ENCODE measurements at places on chromosomes 7 and 10.

GRCh38 chr7:144489504-144489903 is 86.0 kb upstream of the NOBOX start:
- no peak overlapping the region for H3K27ac ChIP-seq
- no peak for DNase-seq
- no peaks in the 10 kb centered on the region for H3K4me1 ChIP-seq

DNA sequence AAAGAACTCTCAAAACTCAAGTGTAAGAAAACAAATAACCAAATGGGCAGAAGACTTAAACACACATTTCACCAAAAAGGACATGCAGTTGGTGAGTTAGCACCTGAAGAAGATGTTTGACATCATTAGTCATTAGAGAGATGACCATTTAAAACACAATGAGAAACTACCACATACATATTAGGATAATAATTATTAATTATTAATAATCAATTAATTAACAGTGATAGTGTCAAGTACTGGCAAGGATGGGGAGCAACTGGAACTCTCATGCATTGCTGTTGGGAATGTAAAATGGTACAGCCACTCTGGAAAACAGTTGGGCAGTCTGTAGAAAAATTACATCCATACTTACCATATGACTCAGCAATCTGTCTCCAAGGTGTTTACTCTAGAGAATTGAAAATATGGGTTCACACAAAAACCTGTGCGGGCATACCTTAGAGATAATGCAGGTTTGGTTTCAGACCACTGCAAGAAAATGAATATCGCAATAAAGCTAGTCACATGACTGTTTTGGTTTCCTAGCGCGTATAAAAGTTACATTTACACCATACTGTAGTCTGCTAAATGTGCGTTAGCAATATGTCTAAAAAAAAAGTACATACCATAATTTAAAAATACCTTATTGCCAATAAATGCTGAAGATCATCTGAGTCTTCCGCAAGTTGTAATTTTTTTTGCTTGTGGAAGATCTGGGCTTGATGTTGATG is 30.3 kb downstream of the ARID5B start:
- no peaks in the 10 kb centered on the region for H3K27me3 ChIP-seq
- H3K36me3 ChIP-seq, result peaks cover 70% of the 10 kb centered on the region
- no peak for DNase-seq
- peak overlapping the region; percentile 7 for H3K27ac ChIP-seq
- no peak overlapping the region for H3K4me3 ChIP-seq
- H3K4me1 ChIP-seq, result peaks cover 61% of the 10 kb centered on the region

GRCh38 chr7:22725585-22725984 is 1.4 kb upstream of the IL6 start:
- H3K27ac ChIP-seq, result peak overlapping the region; percentile 94
- H3K4me3 ChIP-seq, result peak overlapping the region; percentile 94
- peaks cover 30% of the 10 kb centered on the region for H3K36me3 ChIP-seq
- no peaks in the 10 kb centered on the region for H3K27me3 ChIP-seq
- peaks cover 87% of the 10 kb centered on the region for H3K4me1 ChIP-seq

- no peak for DNase-seq
- peaks cover 12% of the 10 kb centered on the region for H3K36me3 ChIP-seq
- H3K27me3 ChIP-seq, result no peaks in the 10 kb centered on the region
- H3K4me1 ChIP-seq, result peaks cover 55% of the 10 kb centered on the region
Observed at GRCh38 chr7:69839782-69840181, 241.5 kb downstream of the AUTS2 start.

- H3K4me3 ChIP-seq, result no peak overlapping the region
- DNase-seq, result no peak
- no peaks in the 10 kb centered on the region for H3K4me1 ChIP-seq
- no peak overlapping the region for H3K27ac ChIP-seq
- no peaks in the 10 kb centered on the region for H3K36me3 ChIP-seq
Observed at GRCh38 chr10:9038146-9038714, 983.7 kb downstream of the GATA3 start.

DNA sequence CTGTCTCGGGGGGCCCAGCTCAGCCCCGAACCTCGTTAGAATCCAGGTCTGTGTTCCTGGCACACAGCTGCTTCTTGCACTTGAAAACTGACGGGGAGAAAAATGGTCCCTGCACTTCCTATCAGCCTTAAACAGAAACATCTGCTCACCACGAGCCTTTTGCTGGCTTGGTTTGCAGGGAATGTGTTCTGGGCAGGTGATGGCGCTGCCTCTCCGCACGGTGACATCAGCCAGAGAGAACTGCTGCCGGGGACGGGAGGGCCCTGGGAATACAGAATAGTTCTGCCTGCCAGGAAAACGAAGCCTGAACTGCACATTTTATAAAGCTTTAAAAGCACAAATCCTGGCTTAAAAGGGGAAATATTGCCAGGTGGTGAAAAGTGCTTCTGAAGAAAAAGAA is 622.5 kb downstream of the TYW1 start:
- no peaks in the 10 kb centered on the region for H3K36me3 ChIP-seq
- no peak overlapping the region for H3K4me3 ChIP-seq
- peaks cover 6% of the 10 kb centered on the region for H3K27me3 ChIP-seq
- H3K4me1 ChIP-seq, result no peaks in the 10 kb centered on the region

GRCh38 chr7:30612658-30613265 is 18.1 kb downstream of the GARS1 start:
- DNase-seq, result no peak
- no peaks in the 10 kb centered on the region for H3K27me3 ChIP-seq
- H3K27ac ChIP-seq, result no peak overlapping the region
- peaks cover 92% of the 10 kb centered on the region for H3K36me3 ChIP-seq
- H3K4me3 ChIP-seq, result no peak overlapping the region

DNA sequence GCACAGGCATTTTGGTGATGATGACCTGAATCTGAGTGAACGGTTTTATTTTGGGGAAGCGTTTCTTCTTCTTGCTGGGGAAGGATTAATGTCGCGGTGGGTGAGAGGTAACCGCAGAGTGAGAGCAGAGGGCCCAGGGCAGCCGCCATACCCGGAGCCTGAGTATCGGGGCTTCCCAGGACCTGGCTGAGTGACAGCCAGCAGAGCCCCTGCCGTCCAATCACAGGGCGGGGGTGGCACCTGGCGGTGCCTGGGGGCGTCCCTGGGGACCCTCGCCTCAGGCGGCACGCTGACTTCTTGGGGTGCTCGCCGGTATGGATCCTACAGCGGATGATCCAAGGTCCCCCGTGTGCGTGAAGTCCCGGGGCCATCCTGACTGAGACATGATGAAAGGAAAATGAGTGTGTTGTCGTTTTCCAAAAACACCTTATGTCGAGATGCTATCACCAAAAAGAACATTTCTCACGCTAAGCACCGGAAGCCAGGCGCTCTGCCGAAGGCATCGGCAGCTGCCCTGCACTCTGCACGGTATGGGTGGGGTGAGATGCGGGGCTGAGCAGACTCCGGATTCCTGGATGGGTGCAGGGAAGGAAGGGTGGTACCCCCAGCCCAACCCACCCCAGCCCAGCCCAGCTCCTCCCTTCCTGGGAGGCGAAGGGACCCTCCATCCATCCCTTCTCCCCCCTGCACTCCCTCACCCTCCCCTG is 227.9 kb upstream of the SHH start:
- H3K36me3 ChIP-seq, result no peaks in the 10 kb centered on the region
- H3K4me1 ChIP-seq, result peaks cover 2% of the 10 kb centered on the region
- H3K27ac ChIP-seq, result no peak overlapping the region

DNA sequence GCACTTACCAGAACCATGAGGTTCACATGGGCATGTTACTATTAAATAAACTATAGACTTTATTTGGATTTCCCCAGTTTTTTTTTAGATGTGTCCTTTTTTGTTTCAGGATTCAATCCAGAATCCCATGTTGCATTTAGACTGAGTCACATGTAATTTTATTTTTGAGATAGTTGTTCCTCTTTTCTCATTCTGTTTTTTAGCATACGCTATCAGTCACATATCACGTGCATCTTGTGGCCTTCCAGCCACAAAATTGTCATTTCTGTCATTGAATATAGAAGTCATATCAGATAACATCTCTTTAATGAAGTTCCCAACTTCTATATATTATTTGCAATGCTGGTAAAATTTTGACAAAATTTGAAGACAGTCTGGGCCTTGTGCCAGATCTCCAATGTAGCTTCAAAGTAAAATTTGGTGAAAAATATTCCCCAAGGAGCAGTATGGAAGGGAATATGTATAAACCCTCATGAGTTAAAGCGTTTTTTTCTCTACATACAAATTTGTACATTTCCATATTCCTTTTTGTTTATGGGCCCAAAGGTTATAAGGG is 132.3 kb upstream of the MKI67 start:
- H3K27me3 ChIP-seq, result peaks cover 21% of the 10 kb centered on the region
- H3K4me3 ChIP-seq, result no peak overlapping the region
- no peak for DNase-seq
- H3K36me3 ChIP-seq, result no peaks in the 10 kb centered on the region
- no peaks in the 10 kb centered on the region for H3K4me1 ChIP-seq

DNA sequence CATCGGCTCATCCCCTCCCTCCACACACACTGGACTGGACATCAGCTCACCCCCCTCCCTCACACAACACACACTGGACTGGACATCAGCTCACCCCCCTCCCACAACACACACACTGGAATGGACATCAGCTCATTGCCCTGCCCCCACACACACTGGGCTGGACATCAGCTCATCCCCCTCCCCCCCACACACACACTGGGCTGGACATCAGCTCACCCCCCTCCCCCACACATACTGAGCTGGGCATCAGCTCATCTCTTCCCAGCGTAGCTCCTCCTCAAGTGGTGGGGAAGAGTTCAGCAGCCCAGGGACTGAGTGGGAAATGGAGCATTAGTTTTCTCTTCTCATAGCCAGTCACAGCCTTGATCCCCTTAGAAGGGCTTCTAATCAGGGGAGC is 58.1 kb upstream of the WDR11 start:
- no peak overlapping the region for H3K27ac ChIP-seq
- H3K4me1 ChIP-seq, result peaks cover 4% of the 10 kb centered on the region
- H3K27me3 ChIP-seq, result no peaks in the 10 kb centered on the region
- no peak for DNase-seq
- H3K36me3 ChIP-seq, result no peaks in the 10 kb centered on the region

DNA sequence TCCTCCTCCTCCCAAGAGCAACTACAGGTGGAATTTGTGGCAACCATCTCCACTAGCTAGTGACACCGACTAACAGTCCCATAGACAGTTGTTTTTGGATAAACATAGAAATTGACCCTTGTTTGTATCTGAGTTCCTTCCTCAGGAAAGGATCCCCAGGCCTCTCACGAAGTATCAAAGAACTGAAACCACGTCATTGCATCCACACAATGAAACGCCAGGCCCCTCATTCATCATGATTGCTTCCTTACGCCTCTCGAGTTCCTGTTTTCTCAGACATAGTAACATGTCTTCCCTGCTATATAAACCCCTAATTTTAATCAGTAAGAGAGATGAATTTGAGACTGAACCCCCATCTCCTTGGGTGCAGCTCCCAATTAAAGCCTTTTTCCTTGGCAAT is 18.1 kb downstream of the SLC35G1 start:
- no peak for DNase-seq
- no peak overlapping the region for H3K4me3 ChIP-seq
- H3K27me3 ChIP-seq, result no peaks in the 10 kb centered on the region
- H3K36me3 ChIP-seq, result no peaks in the 10 kb centered on the region

DNA sequence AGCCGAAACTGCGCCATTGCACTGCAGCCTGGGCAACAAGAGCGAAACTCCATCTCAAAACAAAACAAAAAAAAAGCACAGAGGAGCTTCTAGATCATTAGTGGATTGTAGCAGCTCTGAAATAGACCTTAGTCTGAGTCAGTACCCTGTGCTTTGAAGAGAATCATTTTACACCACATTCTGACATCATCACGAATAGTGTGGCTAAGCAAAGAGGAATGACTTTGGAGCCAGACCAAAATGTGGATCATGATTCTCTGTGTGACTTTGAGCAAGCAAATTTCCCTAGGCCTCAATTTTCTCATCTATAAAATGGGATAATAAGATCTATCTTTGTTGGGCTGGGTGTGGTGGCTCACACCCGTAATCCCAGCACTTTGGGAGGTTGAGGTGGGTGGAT is 618.9 kb downstream of the CALN1 start:
- no peak overlapping the region for H3K4me3 ChIP-seq
- no peaks in the 10 kb centered on the region for H3K4me1 ChIP-seq
- H3K36me3 ChIP-seq, result no peaks in the 10 kb centered on the region
- H3K27me3 ChIP-seq, result no peaks in the 10 kb centered on the region
- H3K27ac ChIP-seq, result no peak overlapping the region
- DNase-seq, result no peak

- no peaks in the 10 kb centered on the region for H3K36me3 ChIP-seq
- H3K27ac ChIP-seq, result no peak overlapping the region
- H3K4me3 ChIP-seq, result no peak overlapping the region
- no peak for DNase-seq
- H3K4me1 ChIP-seq, result peaks cover 60% of the 10 kb centered on the region
- no peaks in the 10 kb centered on the region for H3K27me3 ChIP-seq
Observed at GRCh38 chr10:123399276-123399839, 245.2 kb downstream of the BUB3 start.

- peak overlapping the region; percentile 71 for H3K27ac ChIP-seq
- H3K4me1 ChIP-seq, result peaks cover 33% of the 10 kb centered on the region
- peaks cover 60% of the 10 kb centered on the region for H3K36me3 ChIP-seq
- H3K4me3 ChIP-seq, result peak overlapping the region; percentile 33
Observed at GRCh38 chr7:107180378-107180777, 11.6 kb downstream of the HBP1 start.

GRCh38 chr7:22827563-22827962 is 4.9 kb upstream of the TOMM7 start:
- no peak overlapping the region for H3K27ac ChIP-seq
- peaks cover 9% of the 10 kb centered on the region for H3K4me1 ChIP-seq
- H3K4me3 ChIP-seq, result no peak overlapping the region
- H3K36me3 ChIP-seq, result peaks cover 4% of the 10 kb centered on the region
- peaks cover 11% of the 10 kb centered on the region for H3K27me3 ChIP-seq

DNA sequence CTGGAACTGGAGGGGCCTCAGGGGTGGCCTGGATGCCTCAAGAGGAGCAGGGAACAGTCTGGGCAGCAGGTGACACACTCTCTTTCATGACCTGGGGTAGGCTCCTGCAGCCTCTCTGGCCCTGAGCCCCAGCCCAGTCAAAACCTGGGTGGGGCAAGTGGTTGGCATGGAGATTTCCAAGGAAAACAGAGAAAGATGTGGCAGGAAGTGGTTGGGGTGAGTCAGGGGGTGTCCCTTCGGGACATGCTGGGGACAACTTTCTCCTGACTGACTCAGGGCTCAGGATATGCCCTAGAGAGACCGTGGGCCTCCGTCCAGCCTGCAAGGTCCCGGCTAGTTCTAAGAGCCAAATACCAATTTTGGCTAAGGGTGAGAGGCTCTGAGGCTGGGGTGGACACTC is 2.9 kb downstream of the AQP1 start:
- no peak for DNase-seq
- peaks cover 6% of the 10 kb centered on the region for H3K27me3 ChIP-seq
- H3K4me1 ChIP-seq, result no peaks in the 10 kb centered on the region
- H3K27ac ChIP-seq, result no peak overlapping the region
- no peak overlapping the region for H3K4me3 ChIP-seq
- no peaks in the 10 kb centered on the region for H3K36me3 ChIP-seq
